ENCODE measurements at places on chromosomes 2 and 18.

DNA sequence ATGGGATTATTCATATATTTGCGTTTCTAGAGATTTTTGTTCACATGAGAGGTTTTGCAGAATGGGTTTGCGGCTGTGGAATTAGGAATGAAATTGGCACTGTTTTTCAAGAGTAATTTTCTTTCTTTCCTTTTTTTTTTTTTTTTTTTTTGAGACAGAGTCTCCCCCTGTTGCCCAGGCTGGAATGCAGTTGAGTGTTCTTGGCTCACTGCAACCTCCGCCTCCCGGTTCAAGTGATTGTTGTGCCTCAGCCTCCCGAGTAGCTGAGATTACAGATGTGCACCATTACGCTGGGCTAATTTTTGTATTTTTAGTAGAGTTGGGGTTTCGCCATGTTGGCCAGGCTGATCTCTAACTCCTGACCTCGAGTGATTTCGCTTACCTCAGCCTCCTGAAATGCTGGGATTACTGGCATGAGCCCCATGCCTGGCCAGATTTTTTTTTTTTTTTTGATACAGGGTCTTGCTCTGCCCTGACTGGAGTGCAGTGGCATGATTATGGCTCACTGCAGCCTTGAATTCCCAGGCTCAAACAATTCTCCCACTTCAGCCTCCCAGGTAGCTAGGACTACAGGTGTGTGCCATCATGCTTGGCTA lies 65.3 kb downstream of the MIB1 start:
- no peak for DNase-seq

DNA sequence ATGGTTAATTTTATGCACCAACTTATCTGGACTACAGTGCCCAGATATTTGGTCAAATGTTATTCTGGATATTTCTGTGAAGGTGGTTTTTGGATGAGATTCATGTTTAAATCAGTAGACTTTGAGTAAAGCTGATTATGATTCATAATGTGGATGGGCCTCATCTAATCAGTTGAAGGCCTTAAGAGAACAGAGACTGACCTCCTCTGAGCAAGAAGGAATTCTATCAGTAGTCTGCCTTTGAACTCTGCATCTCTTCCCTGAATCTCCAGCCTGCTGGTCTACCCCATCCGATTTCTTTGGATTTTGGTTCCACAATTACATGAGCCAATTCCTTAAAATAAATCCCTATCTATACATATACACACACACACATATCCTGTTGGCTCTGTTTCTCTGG lies 82.8 kb upstream of the MAP4K3 start:
- DNase-seq = no peak

DNA sequence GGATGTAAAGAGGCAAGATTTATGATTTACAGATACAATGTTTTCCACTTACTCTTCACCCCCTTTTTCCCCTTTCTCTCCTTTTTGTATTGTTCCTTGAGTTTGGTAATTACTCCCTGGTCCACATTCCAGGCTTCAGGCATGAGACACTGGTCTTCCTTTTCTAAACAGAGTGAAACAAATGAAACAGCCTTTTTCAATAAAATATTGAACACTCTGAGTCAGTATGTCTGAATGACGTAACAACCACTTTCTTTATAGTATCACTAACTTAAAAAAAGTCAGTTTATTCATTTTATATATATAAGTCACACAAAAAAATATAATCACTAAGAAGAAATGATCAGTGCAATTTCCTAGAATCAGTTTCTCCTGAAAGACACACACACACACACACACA lies 79.7 kb downstream of the STRN start:
- DNase-seq = no peak

DNA sequence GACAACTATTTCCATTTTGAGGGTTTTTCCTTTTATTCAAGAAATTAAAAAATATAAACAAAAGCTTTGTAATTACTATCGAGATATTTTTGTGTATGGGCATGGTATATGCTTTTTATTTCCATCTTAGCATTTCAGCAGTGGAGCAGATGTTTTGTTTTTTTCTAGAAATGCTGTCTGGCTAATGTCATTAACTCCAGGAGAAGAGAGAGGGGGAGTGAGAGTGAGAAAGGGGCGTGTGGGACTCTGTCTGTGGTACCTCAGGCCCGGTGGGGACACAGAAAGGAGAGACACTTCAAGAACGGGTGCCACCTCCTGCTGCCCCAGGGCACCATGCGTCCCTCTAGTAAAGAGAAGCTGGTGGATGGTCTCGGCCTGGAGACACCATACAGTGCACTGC lies 34.7 kb downstream of the MYT1L start:
- DNase-seq = no peak
